Left cardiac atrium (tissue), 4 donors: ENCODE measurements at places on chromosomes 7 and 10.

- DNase-seq, result no peak
These were observed 19.0 kb upstream of the ELFN1 start for GRCh38 chr7:1651031-1651446.

GRCh38 chr7:71389976-71390375 is 258.0 kb downstream of the GALNT17 start:
- DNase-seq, result no peak

GRCh38 chr10:124574456-124575070 is 112.9 kb downstream of the LHPP start:
- peak; percentile 17 for DNase-seq

- DNase-seq, result no peak
These were observed 3.2 kb downstream of the SPOCK2 start for GRCh38 chr10:72085166-72085565.

- DNase-seq, result no peak
These were observed 148.4 kb upstream of the HDAC9 start for GRCh38 chr7:18347170-18347569.

GRCh38 chr7:12692035-12692434 is 4.6 kb downstream of the ARL4A start:
- no peak for DNase-seq

GRCh38 chr7:110831419-110831818 is 259.5 kb upstream of the LRRN3 start:
- DNase-seq, result no peak

DNA sequence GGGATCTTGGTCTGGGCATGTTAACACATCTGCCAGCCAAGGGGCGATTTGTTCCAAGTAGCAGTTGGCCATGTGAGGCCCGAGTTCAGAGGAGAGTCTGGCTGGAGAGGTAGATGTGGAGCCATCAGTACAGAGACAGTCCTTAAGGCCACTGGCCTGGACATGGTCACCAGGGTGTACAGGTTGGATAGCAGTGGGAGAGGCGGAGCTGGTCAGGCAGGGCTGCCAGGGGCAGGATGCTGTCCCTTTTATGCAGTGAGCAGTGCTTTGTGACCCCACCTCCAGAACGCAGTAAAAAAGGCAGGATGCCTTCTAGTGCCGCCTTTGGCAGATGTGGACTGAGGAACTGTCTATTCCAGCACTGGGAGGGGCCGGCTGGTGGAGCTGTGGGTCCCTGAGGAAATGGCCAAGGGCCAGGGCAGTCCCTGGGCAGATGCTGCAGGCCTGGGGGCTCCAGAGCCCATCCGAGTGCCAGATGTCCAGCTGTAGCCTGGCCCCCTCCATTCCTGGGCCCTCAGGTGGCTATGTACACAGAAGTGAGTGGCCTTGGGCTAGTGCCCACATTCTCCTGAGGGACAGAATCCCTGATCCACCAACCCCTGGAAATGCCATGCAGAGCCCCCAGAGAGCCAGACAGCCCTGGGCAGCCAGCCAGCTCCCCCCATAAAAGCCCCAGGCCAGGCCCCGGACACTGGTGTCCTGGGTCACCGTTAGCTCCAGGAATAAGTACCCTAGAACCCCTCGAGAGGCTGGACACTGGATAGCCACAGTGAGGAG is 17.2 kb upstream of the MYL7 start:
- DNase-seq, result no peak

DNA sequence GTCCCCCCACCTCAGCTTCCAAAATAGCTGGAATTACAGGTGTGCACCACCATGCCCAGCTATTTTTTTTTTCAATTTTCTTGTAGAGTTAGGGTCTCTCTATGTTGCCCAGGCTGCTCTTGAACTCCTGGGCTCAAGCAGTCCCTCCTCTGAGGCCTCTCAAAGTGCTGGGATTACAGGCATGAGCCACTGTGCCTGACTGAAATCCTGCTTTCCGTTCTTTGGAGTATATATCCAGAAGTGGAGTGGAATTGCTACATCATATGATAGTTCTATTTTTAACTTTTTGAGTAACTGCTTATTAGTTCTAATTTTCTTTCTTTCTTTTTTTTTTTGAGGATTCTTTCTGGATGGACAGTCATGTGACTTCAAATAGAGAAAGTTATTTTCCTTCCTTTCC is 62.9 kb upstream of the ZMIZ2 start:
- DNase-seq, result no peak

GRCh38 chr7:45586542-45587520 is 12.7 kb downstream of the ADCY1 start:
- no peak for DNase-seq

DNA sequence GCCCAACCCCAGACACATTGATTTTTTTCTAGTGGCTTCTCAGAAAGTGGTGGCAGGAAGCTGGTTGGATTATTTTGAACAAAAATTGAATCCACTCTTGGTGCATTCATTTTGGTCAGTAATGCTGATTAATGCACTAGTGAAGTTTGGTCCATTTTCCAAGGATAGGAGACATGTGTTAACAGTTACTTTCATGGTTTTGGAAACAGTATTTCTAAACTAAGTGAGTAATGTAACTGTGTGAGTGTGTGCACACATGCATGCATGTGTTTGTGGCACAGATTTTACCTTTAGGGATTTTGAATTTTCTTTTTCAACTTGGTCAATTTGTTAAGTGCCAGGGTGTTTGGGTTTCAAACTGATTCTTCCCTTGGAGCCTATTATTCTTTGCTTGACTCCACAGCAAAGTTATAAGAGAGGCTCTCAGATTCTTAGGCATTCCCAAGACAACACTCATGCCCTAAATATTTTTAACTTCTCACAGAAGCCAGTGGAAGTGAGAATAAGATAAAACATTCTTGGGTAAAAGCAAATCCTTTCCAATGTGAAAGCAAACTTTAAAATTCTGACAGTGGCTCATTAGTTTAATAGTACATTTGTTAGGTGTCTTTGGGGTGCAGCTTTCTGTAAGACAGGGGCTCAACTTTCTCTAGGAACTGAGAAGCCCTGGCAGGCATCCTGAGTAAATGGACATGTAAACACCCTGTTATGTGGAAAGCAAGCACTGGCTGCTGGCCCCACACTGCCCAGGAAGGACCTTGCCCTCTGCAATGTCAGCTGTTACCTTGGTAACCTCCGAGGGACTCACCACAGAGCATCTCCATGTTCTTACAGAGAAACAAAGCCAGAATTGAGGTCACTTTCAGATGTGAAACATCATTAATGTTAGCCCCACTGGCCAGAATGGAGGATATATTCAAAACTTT is 68.4 kb downstream of the ASAH2B start:
- DNase-seq, result no peak

- DNase-seq, result no peak
These were observed 274.6 kb downstream of the KCND2 start for GRCh38 chr7:120547605-120548004.

GRCh38 chr10:14553448-14553847 is 221.2 kb downstream of the FAM107B start:
- no peak for DNase-seq

GRCh38 chr7:28658381-28658780 is 246.1 kb downstream of the CREB5 start:
- DNase-seq, result no peak

GRCh38 chr7:78985509-78985908 is 468.0 kb downstream of the MAGI2 start:
- DNase-seq, result no peak

DNA sequence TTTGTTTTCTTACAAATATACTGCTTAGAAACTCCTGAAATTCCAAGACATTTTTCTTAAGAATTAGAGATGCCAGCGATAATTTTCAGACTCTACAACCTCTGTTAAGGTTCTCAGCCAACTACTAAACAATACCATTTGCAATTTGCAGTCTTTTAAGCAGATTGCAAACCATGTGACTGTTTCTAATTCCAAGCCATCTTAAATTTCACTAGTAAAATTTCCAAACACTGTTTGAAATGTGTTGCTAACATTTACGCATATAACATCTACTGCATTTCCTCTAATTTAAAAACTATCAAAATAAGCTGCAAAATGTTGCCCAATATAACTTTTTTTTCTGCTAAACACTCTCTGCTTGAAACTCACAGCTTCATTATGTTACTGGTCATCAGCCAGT is 56.0 kb upstream of the MACROH2A2 start:
- no peak for DNase-seq

DNA sequence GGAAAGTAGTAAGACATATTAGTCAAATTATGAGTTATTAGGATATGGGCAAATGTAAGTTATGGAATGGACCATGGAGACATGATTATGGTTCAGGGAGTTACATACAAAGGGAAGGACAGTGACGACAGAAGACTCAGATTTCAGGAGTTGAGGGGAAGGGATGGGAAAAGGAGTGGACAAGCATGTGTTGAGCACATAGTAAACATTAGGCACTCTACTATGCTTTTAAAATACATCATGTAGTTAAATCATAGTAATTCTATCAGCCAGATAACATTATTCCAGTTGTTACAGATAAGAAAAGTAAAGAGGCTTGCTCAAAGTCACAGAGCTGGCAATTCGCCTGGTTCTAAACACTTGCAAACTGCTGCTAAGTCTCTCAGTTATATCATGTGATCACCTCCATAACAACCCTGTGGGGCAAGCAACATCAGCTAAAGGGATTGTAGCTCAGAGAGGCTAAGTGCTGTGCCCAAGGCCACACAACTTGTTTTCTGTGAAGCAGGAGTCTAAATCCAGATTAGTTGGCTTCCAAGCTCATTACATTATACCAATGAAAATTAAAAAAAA is 115.2 kb upstream of the MDFIC start:
- DNase-seq, result no peak

DNA sequence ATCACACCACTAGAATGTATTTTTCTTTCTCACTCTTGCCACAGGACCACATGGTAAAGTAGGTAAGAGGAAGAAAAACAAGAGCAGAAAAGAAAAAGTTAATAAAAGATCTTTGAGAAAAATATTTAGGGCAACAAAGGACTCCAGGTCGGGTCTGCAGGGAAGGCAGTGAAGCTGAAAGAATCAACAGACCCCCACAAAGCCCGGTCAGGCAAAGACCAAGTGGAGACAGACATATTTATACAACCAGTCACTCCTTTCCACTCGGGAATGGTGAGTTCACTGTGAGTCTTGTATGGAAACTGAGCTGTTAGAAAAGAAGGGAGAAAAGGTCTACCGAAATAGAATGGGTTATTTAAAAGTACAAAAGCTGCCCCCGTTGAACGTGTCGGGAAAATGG is 28.0 kb downstream of the RSU1 start:
- no peak for DNase-seq

DNA sequence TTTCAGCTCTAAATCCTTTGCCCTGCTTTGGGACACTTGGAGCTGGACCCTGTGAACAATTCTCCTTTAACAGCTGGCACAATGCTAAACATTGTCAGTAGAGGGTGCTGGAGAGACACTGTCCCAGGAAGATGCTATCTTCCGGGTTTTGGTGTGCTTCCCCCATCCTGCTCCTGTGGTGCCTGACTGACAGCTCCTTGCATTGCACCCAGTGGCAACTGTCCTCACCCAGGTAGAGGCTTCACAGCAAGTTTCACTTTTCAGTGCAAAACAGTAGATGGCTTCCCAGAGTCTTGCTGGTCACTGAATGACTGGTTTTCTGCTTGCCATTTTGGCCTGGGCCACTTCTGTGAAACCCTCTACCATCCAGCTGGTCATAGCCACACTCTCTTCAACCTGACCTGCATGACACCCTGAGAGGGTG is 77.3 kb downstream of the CDC14C start:
- no peak for DNase-seq

DNA sequence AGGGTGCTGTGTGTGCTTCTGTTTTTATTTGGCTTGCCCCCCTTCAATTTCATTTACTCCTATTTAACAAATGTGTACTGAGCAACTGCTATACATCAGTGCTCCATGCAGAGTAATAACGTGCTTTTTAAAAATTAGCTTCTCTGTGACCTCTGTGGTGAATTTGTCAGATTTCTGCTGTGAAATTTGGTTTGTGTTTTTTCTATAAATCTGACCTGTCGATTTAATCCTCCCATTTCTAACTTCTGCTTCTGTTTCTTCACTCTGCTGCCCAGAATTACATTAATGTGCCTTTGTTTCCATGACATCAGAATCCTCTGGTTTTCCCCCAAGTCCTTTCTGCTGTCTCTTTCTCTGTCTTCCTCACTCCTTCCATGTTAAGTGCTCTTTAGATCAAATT is 123.8 kb upstream of the CACNA2D1 start:
- DNase-seq, result no peak

DNA sequence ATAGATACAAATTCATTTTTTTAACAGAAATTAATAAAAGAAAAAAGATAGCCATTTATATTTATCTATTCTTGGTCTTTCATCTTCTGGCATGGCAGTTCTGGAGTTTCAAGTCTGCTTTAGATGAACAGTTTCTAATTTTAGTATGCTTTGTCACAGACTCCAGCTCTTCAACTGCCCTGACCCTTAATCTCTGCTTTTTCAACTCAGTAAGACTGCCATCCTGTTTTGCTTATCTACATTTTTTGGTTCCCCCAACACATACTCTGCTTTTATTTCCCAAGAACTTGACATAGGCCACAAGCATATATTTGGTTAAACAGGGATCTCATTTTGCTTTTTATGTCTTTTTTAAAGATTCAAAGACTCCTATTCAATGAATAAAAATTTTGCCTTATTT is 309.3 kb upstream of the KCND2 start:
- no peak for DNase-seq

GRCh38 chr10:119655566-119656001 is 4.4 kb downstream of the BAG3 start:
- peak; percentile 72 for DNase-seq

- DNase-seq, result no peak
These were observed 20.7 kb downstream of the TOMM7 start for GRCh38 chr7:22801912-22802311.

GRCh38 chr7:107998150-107998549 is 4.8 kb downstream of the LAMB1 start:
- no peak for DNase-seq

- no peak for DNase-seq
These were observed 22.5 kb upstream of the WASL start for GRCh38 chr7:123771256-123771655.

DNA sequence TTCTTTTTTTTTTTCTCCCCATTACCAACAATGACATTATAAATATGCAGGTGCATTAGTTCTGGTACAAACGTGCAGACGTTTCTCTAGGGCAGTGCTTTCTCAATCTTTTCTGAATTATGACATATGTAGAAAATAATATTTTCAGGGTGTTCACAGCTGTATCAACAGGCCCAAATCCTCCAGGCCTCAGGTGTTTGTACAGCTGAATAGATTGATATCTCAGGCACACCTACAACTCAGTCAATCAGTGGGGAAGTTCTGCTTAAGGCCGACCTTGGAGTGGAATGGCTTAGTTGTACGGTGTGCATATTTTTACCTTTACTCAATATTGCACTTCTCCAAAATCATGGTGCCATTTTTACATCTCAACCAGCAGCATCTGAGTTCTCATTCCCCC is 71.6 kb downstream of the CACNB2 start:
- no peak for DNase-seq

DNA sequence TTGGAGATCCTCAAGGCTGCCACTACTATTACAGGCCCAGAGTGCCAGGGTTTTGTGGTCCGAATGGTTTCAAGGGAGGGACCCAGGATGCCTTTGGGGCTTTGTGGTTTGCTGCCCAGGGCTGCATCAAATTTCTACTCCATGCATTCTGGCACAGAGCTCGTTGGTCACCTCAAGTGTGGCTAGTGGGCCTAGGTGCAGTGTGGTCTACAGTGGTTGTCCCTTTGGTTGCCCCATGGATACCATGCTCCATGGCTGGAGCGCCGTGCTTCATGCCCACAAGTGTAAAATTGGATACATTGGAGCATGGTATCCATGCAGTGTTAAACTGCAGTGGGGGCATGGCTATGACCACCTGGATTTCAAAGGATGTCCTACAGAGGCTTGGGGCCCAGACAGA is 5.4 kb upstream of the PRF1 start:
- no peak for DNase-seq

- DNase-seq, result no peak
These were observed 37.2 kb downstream of the PIK3AP1 start for GRCh38 chr10:96683065-96683464.

GRCh38 chr10:116331815-116332214 is 7.6 kb downstream of the CCDC172 start:
- no peak for DNase-seq
